ENCODE measurements at places on chromosomes 3 and 15.

DNA sequence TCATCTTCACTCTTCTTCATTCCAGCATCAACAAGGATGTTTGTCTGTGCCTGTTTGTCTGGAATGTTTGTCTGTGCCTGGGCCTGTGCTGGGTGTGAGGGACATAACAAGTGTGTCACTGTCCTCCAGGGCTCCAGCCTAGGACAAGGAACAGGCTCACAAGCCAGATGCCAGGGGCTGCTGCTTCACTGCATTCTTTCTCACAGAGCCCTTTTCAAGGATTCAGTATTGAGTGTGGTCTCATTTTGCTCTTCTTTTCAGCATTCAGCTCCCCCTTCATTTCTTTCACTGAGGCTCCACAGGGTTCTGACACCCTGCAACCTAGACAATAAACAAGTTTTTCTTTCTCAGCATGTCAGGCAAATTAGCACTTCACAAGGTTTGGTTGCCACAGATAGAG, 43.6 kb upstream of the KY start:
- no peak for DNase-seq

- DNase-seq: no peak
Measured at GRCh38 chr15:88832820-88833730, 29.8 kb downstream of the ACAN start.

DNA sequence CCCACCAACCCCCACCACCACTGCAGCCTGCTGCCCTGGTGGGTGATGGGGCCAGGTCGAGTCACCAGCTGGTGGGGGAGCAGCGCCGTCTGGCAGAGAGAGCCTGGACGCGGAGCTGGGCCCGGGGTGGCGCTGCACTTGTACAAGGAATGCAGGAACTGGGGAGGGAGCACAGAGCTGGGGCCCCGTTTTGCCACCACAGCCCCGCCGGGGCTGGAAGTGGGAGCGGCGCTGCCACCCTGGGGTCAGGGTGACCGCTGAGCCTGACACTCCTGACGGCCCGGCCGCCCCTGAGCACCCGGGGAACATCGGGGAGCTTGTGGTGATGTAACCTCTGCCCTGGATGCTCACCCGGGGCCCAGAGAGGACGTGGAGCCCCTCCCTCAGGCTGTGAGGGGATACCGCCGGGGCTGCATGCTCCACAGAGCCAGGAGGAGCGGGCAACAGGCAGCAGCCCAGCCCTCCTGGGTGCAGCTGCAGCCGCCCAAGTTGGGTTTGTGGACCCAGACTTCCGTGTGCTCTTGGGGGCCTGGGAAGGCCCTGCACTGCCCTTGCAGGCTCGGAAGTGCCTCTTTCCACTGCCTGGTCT, 32.6 kb upstream of the IREB2 start:
- DNase-seq: no peak

DNA sequence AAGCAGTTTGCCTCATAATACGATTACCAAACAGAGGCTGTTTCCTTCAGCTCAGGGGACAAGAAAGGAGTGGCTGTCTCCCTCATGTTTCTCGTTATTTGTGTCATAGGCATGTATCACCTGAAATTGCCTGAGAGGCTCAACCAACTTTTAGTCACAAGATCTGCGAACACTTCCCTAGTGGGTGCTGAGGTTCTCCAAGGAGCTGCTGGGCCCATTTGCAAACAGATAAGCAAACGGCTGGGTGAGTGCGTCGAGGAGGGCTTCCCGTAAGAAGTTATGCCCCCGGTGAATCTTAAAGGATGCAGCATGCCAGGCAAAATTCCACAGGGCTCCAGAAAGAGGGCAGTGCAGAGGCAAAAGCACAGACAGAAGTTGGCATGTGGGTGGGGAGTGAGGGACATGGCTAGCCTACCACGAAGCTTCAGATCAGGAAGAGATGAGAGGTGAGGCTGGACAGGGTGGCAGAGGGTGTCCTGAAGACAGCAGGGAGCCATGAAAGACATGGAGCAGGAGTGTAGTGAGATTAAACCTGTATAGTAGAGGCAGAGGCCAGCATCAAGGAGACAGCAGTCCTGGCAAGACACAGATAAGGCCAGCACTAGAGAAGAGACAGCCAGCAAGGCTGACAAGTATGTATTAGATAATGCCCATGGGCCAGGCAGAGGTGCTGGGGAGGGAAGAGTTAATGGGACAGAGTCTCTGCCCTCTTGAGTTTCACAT, 4.0 kb upstream of the GP9 start:
- no peak for DNase-seq

DNA sequence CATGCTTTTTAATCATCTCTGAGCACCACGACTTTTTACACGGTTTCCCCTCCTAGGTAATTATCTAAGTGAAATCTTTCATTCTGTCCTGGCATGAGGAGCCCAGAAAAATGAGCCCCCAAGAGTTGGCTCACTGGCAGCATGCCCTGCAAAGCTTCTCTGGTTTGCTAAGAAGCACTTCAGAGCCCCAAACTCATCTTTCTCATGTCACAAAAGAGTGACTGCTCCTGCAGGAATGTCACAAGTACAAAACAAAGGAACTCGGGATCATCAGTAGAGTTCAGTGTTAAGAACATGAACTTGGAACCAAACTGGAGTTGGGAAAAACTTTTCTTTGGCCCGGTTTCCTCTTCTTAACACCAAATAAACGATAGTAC, 123.9 kb downstream of the FOXB1 start:
- DNase-seq: no peak

GRCh38 chr3:13385373-13385965, 34.7 kb downstream of the NUP210 start:
- DNase-seq: no peak

DNA sequence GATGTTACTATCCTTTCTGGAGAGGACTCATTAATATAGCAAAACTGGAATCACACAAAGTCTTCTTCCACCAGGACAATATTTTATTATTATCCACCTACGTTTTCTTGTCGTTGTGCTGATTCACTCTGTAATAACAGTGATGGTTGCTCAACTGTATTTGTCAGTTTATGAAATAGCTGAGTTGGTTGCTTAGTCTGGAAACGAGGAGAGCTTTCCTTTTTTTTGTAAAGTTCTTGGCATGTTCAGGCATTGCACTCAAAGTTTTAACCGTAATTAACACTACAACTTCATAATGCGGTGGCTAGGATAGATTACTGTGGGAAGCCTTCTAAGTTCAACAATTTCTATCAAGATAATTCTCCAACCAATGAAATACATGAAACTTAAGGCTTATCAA, 131.2 kb downstream of the RAP2B start:
- DNase-seq: no peak

DNA sequence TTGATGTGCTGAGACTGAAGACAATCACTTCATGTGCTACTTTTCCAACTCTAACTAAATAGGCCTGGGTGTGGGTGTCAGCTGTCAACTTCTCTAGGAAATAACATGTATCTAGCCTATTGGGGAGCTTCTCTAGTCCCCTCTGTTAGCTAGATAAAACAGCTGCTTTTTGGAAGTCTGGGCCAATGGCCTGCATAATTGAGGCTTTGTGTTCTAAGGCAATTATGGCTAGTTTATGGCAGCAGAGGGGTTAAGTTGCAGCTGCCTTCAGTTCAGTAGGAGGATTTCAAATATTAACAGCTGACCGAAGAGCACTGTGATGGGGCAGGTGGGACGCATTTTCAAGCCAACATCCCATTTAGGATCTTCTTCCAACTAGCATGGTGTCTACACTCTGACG, 6.4 kb downstream of the COL8A1 start:
- no peak for DNase-seq

- no peak for DNase-seq
Measured at GRCh38 chr15:78353093-78353492, 12.9 kb downstream of the CRABP1 start.

DNA sequence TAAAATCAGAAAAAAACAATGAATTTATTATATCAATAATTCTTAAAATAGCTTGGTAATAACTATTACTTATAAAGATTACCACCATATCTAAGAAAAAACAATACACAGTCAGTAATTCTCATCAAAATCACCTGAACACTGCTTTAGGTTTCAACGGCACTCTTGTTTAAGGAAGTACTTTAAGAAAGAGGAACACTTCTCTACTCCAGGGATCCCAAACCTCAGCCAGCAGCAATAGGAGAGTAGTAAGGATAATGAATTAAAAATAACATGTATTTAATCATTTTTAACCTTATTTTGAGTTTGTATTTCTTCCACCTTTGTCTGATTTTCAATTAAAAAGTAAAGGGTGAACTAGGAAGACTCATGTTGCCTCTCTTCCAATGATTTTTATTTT, 494.0 kb upstream of the NR2F2 start:
- DNase-seq: no peak

DNA sequence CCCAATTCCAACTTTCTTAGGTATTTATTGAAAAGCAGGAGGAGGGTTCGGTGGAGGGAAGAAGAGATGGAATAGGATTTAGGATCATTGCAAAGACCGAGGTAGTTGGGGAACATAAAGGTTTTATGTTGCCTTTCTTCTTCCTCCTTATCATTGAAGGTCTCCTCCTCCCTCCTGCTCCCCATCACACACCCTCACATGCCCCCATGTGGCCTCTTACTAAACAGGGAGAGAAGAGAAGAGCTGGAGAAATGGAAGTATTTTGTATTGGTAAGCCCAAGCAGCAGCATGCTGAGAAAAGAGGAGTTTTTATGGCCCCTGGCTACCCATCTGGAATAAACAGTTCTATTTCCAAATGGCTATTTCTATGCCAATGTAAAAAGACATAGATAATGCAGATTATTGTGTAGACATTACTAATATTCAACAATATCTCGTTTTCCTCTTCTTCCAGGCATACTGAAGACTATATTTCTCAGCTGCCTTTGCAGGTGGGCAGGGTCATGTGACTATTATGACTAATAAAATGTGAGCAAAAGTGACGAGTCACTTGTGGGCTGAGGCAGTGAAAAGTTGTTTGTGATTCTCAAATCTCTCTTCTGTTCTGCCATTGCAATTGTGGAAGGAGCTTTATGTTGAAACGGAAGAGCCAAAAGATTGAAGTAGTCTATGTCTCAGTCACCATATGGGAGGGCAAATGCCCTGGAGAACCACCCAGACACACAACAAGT, 5.2 kb upstream of the GPR176 start:
- peak; percentile 22 for DNase-seq

DNA sequence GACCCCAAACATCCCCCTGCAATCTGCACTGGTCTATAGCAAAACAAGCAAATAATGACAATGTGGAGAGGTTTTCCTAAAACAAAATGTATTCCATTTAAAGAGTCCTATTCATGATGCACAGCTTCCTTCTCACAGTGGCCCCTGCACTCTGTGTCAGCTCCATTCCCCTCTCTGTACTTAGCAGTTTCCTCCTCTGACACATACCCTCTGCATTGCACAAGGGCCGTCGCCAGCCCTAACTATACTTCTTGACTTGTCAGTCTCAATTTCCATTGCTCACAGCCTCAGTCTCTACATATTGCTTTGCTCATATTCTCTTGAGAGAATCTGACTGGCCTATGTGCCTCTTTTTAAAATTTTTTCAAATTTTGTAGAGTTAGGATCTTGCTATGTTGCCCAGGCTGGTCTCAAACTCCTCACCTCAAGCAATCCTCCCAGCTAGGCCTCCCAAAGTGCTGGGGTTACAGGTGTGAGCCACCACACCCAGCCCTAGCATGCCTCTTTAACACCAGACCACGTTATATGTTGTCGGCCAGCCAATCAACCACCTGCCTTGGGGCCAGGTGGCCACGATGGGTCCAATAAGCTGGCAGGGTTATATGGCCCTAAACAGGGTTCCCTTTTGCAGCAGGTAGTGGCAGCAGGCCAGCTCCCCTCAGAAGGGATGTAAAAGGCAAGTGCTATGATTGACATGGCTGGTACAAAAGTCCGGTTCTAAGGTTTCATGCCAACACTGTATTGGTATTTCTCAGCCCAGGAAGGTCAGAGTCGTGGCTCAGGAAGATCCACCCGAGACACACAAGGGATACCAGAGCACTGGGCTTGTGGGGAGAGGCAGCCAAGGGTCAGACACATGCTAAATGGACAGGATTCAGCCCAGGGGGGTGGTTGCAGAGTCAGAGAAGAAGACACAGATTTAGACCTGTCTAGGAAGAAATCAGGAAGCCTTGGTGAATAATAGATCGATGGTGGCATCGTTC, 59.0 kb upstream of the SMAD3 start:
- no peak for DNase-seq

DNA sequence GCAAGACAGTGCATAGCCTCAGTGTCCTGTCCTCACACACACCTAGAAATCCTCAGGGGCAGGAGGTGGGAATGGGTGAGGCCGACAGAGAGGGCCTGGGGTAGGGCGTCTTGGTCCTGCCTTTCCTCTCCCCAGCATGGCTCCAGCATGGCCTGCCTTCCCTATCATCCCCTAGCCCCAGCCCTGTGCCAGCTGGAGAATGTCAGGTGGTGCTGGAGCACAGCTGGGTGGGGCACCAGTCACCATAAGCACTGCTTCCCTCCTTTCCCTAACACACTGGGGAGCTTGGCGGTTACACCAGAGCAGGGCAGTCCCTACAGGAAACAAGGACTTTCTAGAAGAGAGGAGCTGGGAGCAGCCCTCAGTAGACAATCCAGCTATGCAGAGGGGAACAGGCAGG, 236.8 kb downstream of the KLF13 start:
- peak; percentile 29 for DNase-seq

GRCh38 chr3:31532587-31533168, at the start of gene STT3B:
Gene STT3B (plus strand): TSS chr3:31532925. CDS start chr3:31532999, 74 bp downstream.
- peak; percentile 91 for DNase-seq

DNA sequence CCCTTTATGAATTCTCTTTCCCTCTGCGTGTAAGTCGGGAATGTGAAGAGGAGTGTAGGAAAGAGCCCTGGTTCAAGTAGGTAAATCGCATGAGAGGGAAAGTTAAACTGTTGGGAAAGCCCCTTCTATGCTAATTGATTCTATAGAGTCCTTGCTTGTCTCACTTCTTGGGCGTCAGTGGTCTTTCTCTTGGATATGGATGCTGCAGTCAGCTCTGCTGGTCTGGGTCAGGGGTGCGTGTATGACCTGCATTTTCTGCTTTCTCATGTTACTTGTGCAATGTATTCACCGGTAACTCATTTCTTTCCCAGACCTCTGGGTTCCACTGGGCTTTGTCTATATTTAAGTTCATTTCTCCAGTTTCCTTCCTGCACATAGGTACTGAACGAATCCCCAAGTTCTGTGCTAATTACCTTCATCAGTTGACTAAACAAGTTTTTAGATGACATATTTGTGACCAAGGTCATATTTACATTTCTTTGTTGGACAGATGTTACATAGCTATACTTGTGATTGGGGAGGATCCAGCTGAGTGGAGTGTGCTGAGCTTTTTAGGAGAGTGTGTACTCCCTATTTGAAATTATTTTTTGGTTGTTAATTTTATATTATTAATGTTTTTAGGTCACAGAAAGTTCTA, 1.4 kb downstream of the SETD5 start:
- DNase-seq: peak; percentile 58
